ENCODE measurements at places on chromosomes 12 and 14. TPM values are rescaled to one million over a fixed set of nuclear protein-coding genes. Genes with fewer than 3 reads are reported as not detected.
A peak's percentile ranks its signal among the peaks of the same experiment; 100 is the strongest.

- no peak for DNase-seq
- no peak overlapping the region for H3K4me3 ChIP-seq
- H3K4me1 ChIP-seq = no peaks in the 10 kb centered on the region
Measured at GRCh38 chr14:88877192-88877591, 52.7 kb downstream of the TTC8 start.

The BHLHE41 gene
- not detected for polyA plus RNA-seq

The CATSPERB gene
- 0.24 TPM for polyA plus RNA-seq

The FAM90A1 gene
- polyA plus RNA-seq = 0.11 TPM

The SMCO2 gene
- polyA plus RNA-seq = not detected

DNA sequence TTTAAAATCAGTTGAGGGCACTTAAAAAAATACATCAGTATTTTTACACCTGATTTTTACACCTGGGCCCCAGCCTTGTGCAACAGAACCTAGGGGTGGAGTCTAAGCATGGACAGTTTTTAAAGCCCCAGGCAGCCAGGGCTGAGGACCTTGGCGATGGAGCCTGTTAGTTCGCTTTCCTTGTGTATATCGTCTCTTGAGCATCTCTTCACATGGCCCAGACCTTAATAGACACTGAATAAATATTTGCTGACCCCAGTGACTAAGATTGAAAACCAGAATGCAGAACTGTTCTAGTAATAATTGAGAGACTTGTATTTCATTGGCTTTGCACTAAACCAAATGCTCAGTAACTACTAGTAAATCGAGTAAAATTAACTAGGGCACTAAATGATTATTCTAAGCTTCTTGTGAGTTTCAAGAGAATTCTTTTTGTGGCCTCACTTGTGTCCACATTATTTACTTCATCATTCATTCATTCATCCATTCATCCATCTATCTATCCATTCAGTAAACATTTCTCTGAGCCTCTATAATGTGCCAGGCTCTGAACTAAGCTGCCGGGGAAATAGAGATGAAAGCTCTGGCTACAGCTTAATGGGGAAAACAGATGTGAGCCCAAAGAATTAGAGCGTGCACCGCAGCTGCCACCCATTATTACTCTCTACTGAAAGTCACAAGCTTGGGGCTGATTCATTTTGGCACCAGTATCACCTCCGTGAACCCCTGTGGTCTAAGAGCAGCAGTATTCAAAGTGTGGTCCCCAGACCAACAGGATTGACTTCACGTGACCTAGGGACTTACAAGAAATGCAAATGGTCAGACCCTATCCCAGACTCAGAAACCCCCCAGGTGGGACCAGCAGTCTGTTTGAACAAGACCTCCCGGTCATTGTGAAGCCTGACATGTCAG is 30.7 kb upstream of the BCL7A start:
- H3K27me3 ChIP-seq = no peaks in the 10 kb centered on the region
- no peak overlapping the region for H3K4me3 ChIP-seq
- no peaks in the 10 kb centered on the region for H3K36me3 ChIP-seq

DNA sequence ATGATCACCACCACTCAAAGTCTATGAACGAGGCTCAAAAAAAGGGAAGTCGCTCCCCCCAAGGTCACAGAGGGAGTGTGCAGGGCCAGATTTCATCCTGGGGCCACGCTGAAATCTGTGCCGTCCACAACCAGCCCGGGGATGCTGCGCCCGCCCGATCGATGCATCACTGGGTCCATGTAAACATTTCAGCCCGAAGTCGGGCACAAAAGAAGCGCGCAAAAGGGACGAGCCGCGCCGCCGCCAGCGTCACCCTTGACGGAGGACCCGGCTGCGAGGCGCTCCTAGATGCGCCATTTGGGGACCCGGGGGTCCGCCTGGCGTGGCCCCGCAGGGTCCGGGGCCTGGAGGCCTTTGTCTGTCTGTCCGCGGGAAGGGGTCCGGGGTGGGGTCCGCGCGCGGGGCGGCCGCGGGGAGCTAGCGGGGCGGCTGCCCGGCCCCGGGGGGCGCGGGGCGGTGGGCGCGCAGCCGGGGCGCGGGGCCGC is 503 bp downstream of the FBXO21 start:
- H3K27me3 ChIP-seq = peaks cover 3% of the 10 kb centered on the region
- H3K36me3 ChIP-seq = peaks cover 24% of the 10 kb centered on the region
- H3K27ac ChIP-seq = peak overlapping the region; percentile 75
- peaks cover 24% of the 10 kb centered on the region for H3K4me1 ChIP-seq
- peak; percentile 50 for DNase-seq
- H3K4me3 ChIP-seq = peak overlapping the region; percentile 81

GRCh38 chr14:91063119-91063518 is 2.7 kb upstream of the RPS6KA5 start:
- H3K36me3 ChIP-seq = no peaks in the 10 kb centered on the region
- H3K27me3 ChIP-seq = no peaks in the 10 kb centered on the region
- peak overlapping the region; percentile 93 for H3K27ac ChIP-seq
- DNase-seq = peak; percentile 25

The EGLN3 gene
- not detected for polyA plus RNA-seq

- DNase-seq = peak; percentile 88
- peak overlapping the region; percentile 75 for H3K4me3 ChIP-seq
- H3K27me3 ChIP-seq = no peaks in the 10 kb centered on the region
- peak overlapping the region; percentile 52 for H3K27ac ChIP-seq
- H3K4me1 ChIP-seq = peaks cover 24% of the 10 kb centered on the region
- no peaks in the 10 kb centered on the region for H3K36me3 ChIP-seq
Measured at GRCh38 chr12:89244536-89244935, 107.8 kb downstream of the DUSP6 start.

The KRT78 gene
- polyA plus RNA-seq = not detected

DNA sequence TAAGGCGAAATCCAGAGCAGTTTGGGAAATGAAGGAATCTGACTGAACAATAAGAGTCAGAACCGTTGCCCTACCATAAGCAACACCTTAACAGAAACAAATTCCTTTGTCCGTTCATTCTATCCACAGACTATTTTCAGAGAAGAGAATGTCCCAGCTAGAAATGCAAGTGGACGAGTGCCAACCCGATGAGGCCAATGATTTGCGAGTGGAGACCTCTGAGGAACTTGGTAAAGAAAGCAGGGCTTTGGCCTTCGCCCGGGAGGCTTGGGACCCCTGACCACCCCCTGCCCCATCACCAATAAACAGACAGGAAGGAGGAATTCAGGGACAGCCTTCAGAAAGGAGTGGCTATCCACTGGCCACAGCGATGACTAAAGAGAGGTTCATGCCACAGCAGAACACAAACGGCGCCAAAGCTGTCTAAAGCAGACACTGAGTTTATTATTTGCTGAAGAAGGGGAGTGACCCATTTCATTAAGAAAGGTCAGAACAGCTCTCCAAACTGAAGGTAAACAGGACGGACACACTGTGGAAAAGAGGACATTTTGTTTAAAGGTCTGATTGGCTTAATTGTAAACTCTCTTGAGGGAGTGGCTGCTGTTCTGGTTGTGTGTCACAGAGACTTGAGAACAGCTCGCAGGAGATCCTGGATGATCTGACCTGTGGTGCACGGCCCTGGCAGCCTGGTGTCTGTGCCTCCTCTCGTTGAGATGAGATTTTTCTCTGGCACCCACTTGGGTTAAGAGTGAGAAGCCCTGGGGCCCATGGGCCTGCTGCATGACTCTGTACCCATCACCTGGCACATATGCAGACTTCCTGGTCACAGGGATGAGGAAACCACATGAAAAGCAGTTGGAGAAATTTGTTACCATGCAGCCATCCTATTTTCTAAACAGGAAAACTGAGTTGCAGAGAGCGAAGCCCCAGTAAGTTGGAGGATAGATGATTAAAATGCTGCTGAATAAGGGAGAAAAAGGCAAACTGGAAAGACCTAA is 142.0 kb upstream of the PZP start:
- H3K36me3 ChIP-seq = no peaks in the 10 kb centered on the region
- no peak for DNase-seq
- no peaks in the 10 kb centered on the region for H3K4me1 ChIP-seq
- no peaks in the 10 kb centered on the region for H3K27me3 ChIP-seq
- H3K27ac ChIP-seq = no peak overlapping the region

The SH2B3 gene
- polyA plus RNA-seq = 5.3 TPM

DNA sequence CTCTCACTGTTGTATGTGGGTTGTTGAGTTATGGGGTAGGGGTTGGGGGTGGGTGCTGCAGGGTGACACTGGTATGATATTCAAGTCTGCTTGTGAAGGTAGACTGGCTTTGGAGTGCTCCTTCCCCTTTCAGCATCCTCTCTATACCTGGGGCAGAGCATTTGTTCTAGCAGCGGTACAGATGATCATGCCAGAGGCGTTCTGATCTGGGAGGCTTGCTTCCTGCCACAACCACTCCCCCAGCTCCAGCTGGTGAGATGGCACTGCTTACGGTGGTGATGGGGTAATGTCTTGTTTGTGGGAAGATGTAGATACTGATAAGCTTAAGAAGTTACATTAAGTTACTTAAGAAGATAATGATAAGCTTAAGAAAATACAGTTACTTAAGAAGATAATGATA is 131.8 kb downstream of the ERC1 start:
- peak; percentile 56 for DNase-seq
- no peaks in the 10 kb centered on the region for H3K27me3 ChIP-seq
- no peak overlapping the region for H3K4me3 ChIP-seq
- H3K4me1 ChIP-seq = peaks cover 13% of the 10 kb centered on the region
- H3K36me3 ChIP-seq = no peaks in the 10 kb centered on the region

DNA sequence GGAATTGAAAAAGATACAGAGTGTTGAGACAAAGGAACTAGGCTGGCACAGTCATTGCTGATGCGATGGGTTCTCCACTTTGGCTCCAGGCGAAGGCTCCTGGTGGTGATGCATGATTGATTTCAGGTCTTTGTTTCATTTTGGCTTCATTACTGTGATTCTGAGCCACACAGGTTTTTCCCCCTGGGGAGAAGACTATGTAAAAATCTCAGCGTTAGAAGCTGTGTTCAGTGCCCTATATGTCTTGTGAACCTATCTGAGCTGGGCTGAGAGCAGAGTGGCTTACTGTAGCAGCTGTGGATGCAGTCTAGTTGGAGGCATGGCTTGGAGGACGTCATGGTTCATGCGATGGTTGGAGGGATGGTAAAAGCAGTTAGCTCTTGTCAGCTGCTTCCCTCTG is 54.0 kb downstream of the GPATCH2L start:
- H3K4me3 ChIP-seq = no peak overlapping the region
- no peak for DNase-seq
- peaks cover 22% of the 10 kb centered on the region for H3K36me3 ChIP-seq
- H3K27ac ChIP-seq = no peak overlapping the region

DNA sequence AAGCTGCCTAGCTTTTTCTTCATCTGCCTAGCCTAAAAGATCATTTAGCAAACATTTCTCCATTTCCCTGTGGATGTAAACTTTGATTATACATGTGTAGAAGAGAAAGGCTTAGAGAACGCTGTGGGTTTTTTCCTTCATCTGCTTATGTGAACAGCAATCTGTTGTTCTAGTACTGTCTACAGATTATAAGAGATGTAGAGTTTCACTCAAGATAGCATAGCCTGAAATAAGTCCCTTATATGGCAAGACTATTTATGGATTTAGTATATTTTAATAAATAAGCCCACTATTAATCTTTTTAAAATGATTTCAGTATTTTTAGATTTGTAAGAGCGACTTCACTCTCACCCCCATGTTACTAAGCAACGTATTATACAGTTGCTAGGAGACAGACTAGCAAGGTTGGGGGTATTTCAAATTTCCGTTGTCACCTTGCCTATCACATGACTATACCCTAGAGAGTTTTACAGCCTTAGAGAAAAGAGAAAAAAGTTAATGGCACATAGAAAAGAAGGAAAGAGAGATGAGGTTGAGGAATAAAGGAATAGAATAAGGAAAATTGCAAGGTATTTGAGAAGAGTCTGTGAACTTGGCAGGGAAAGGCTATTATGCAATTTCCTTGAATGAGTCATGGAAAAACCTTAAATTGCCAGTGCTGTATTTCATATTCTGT is 12.2 kb upstream of the TUBA1A start:
- no peak for DNase-seq
- H3K27ac ChIP-seq = no peak overlapping the region
- H3K27me3 ChIP-seq = peaks cover 5% of the 10 kb centered on the region
- H3K36me3 ChIP-seq = no peaks in the 10 kb centered on the region
- peaks cover 5% of the 10 kb centered on the region for H3K4me1 ChIP-seq

DNA sequence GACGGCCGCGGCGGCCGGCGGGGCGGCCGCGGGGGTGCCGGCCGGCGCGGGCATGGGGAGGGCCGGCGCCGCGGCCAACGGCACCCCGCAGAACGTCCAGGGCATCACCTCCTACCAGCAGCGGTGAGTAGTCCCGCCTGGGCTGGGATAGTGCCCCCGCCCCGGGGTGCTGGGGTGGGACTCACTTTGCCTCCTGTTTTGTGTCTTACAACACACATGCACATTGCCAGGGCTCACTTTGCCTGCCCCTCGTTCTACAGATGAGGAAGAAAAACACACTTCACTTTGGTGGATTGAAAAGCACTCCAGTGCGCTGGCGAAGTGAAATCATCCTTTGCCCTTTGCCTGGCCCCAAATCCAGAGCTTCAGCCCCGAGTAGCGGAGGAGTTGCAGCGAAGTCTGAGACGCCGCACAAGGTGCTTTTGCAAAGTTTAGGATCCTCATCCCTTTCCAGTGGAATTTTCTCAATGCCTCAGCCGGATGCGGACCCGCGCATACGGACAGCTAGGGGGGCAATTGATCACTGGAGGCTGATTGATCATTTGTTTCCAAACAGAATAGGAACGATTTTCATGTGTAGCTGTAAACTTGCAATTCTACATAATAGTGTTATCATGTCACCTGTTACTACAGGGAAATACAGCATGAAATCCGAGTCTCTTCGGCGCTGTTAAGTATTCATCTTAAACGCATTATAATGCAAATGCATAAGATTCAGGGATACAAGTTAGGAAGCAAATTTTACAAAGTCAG is 3.6 kb upstream of the NPAS3 start:
- no peak overlapping the region for H3K4me3 ChIP-seq
- no peaks in the 10 kb centered on the region for H3K36me3 ChIP-seq
- peaks cover 25% of the 10 kb centered on the region for H3K27me3 ChIP-seq
- DNase-seq = no peak
- peaks cover 3% of the 10 kb centered on the region for H3K4me1 ChIP-seq

GRCh38 chr12:81944886-81945285 is 185.7 kb upstream of the PPFIA2 start:
- H3K4me1 ChIP-seq = peaks cover 3% of the 10 kb centered on the region
- no peak overlapping the region for H3K4me3 ChIP-seq
- H3K36me3 ChIP-seq = no peaks in the 10 kb centered on the region
- no peak for DNase-seq
- H3K27me3 ChIP-seq = no peaks in the 10 kb centered on the region

The RNASE2 gene
- polyA plus RNA-seq = 0.29 TPM

The DPPA3 gene
- polyA plus RNA-seq = not detected

The CYP46A1 gene
- polyA plus RNA-seq = not detected

GRCh38 chr12:10740182-10740581 is 17.1 kb upstream of the YBX3 start:
- no peaks in the 10 kb centered on the region for H3K4me1 ChIP-seq
- no peak for DNase-seq
- no peak overlapping the region for H3K27ac ChIP-seq
- no peaks in the 10 kb centered on the region for H3K27me3 ChIP-seq
- H3K4me3 ChIP-seq = no peak overlapping the region

- H3K4me1 ChIP-seq = no peaks in the 10 kb centered on the region
- H3K36me3 ChIP-seq = no peaks in the 10 kb centered on the region
- H3K4me3 ChIP-seq = no peak overlapping the region
- peaks cover 4% of the 10 kb centered on the region for H3K27me3 ChIP-seq
- H3K27ac ChIP-seq = no peak overlapping the region
Measured at GRCh38 chr12:25404955-25405354, 148.1 kb downstream of the LMNTD1 start.

- no peak overlapping the region for H3K27ac ChIP-seq
- no peak overlapping the region for H3K4me3 ChIP-seq
- no peaks in the 10 kb centered on the region for H3K27me3 ChIP-seq
Measured at GRCh38 chr12:132227782-132228475, 83.7 kb downstream of the NOC4L start.

- H3K4me1 ChIP-seq = no peaks in the 10 kb centered on the region
- H3K36me3 ChIP-seq = peaks cover 98% of the 10 kb centered on the region
- H3K27me3 ChIP-seq = no peaks in the 10 kb centered on the region
- no peak overlapping the region for H3K27ac ChIP-seq
Measured at GRCh38 chr12:132024758-132025157, 75.0 kb downstream of the EP400 start.
